Foreskin melanocyte (primary cell): ENCODE measurements at places on chromosomes 4 and X.
A peak's percentile ranks its signal among the peaks of the same experiment; 100 is the strongest.

DNA sequence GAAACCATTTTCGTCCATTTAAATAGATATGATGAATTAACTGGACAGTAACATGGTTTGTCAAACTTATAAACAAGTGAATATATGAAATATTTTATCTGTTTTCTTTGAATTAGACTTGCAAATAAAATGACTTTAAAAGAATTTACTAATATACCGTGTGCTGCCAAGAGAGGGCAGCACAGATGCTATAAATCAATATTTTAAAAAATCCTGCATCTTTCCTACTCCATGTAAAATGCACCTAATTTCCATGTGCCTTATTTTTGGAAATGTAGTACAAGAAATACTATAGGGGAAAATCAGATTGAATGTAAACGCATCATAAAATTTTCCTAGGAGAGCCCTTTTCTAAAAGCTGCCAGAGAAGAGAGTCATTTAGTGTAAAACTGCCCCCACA lies 62.2 kb downstream of the PRKX start:
- no peak for DNase-seq

DNA sequence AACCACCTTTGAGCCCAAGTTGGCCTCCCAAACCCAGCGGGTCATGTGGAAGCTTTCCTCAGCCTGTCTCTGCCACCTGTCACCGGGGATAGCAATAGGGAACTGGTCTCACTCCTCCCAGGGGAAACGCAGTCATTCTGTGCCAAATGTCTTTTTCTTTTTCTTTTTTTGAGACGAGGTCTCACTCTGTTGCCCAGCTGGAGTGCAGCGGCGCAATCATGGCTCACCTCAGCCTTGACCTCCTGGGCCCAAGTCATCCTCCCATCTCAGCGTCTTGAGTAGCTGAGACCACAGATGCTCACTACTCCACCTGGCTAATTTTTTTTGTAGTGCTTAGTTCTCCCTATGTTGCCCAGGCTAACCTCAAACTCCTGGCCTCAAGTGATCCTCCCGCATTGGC lies 40.3 kb downstream of the MED28 start:
- DNase-seq, result no peak

- peak; percentile 11 for DNase-seq
Observed at GRCh38 chrX:46642145-46642544, 68.6 kb downstream of the CHST7 start.

GRCh38 chr4:86586626-86587380 lies 7.3 kb upstream of the PTPN13 start:
- no peak for DNase-seq

DNA sequence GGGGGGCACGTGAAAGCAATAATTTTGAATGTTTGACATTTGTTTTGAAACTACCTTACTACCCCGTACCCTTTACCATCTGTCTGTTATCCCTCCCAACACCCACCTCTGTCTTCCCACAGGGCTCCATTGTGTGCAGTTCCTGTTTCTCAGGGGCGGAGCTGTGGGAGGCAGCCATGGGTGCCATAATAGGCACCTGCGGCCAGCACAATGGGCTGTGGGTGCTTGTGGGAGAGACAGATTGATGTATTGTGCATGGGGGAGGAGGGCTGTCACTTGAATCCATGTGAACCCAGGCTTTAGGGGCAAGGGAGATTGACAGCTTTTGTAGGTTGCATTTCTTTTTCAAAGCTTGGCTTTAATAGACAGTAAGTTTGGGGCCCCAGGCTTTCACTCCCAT lies 122.6 kb upstream of the CXorf66 start:
- no peak for DNase-seq

DNA sequence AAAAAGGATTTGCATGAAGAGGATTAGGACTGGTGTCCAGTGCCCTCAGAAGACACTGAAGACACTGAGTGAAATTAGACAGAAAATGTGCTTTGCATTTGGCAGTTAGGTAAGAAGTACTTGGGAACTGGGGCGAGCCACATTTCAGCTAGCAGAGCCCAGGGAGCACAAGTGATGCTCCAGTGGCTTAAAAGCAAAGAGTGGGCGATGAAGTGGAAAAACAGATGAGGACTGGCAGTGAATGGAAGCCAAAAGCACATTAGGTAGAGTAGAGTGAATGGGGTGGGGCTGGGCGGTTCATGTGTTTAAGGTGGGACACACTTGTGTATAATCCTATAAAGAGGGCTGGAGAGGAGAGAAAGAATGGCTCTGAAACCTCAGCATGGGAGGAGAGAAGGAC lies 18.4 kb downstream of the DCLK2 start:
- no peak for DNase-seq

DNA sequence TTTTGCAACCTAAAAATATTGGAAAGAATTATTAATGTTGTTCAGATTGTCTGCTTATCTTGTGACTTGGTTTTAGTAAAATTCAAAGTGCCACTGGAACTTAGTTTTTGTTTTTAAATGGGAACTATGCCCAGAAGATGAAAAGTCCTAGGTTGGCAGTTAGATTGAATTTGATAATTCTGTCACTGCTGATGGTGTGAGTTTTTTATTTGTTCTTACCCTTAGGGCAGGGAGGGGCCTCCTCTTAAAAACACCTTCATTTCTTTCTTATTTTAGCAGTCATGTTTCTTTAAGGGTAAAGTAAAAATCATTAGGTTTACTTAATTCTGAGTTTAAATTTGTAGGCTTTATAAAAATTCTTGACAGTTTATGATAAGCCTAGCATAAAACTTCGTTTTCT lies 80.6 kb downstream of the AFF1 start:
- no peak for DNase-seq

DNA sequence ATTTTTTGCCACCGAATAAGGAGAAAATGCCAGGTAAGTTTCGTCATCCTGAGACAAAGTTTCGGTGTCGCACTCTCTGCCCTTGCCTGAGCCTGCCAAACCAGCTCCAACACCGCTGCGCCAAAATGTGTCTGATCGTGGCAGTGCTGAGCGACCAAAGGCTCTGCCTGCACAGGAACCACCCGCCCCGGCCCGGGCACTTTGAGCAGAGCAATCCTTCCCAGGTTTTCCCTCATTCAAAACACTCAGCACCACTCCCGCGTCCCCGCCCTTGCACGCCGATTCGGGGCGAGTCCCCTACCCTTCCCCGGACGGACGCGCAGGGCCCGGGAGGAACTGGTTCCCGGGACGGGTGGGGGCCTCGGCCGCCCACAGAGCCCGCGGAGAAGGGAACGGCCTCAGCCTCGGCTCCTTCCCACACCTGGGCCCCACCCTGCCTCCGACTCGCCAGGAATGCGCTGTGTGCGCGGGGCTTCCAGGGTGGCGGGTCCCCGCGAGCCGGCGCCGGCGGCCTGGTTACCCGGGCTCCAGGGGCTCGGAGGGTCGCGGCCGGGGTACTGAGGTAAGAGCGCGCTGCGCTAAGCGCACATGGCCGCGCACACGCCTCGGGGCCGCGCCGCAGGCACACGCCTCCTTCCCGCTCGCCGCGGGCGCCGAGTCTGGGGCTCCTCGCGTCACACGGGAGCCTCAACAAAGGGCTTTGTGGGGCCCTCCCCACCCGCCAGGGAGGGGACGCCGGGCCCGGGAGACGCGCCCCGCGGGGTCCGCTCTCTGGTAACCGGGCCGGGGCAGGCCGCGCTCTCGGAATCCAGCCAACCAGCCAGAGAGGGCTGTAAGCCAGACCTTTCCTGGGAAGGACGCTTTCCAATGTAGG lies at the start of gene C4orf36:
TSS of gene C4orf36 (minus strand) at position 661 of the 874 bp plus-strand sequence. CDS start 902 bp downstream, outside the sequence.
- DNase-seq, result no peak

DNA sequence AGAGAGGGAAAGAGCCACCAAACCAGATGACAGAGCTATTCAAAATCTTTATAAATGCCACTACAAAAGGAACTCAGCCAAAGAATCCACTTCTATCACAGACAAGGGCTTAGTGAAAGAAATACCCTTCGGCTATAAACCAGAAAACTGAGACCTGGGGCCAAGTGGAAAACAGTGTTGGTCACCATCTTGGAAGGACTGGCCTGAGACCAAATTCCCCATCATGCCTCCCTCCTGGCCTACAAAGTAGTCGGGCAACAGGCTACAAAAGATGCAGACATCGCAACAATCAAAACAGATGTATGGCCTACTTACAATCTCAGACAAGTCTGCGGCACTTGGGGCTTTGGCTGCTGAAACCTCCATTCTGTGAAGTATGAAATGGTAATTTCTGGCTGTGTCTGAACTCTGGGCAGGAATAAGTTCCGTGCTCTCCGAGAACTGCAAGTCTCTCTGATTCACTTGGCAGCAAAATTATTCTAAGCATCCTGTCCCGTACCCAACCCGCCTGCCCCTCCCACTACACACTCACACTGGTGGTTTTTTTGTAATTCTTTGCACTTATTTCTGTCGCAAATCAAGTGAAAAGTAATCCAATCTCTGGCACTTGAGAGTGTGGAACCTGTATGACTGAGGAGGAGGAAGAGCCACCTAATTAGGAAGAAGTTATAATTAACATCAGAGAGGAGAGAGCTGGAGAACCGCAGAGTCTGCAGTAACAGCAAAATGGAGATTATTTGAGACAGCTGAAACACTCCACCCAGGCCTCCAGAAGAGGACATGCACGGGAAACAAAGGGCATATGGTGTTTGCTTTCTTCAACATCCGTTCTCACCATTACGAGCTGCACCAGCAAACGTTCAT lies 87.8 kb downstream of the SH3KBP1 start:
- no peak for DNase-seq
